ENCODE measurements at places on chromosomes 1 and 21.

DNA sequence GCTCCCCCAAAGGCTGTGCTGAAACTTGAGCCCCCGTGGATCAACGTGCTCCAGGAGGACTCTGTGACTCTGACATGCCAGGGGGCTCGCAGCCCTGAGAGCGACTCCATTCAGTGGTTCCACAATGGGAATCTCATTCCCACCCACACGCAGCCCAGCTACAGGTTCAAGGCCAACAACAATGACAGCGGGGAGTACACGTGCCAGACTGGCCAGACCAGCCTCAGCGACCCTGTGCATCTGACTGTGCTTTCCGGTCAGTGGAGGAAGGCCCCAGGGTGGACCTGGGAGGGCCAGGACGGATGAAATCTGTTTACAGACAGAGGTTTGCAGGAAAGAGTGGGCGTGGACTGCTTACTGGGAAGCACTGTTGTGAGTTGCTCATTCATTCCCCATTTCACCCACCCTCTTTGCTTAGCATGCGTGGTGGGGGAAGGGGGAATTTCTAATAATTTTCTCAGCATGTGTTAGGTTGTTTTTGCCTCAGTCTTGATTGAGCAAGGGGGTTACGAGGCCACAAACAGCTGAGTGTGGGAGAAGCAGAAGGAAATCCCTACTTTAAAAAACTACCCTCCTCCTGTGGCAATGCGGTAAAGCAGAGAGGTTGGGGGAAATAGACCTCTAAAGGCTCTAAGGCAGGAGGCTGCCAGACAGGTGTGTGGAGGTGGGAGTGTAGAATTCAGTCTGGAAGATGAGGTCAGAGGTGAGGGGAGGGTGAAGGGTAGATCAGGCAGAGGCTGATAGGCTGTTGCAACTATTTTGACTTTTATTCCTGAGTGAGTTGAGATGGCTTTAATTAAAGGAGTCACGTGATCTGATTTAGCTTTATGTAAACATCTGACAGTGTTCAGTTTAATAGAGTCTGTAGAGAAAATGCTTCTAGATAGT is 1.3 kb downstream of the FCGR2A start:
- DNase-seq: no peak

GRCh38 chr1:35807614-35808449 is at the start of gene AGO4:
Gene AGO4 (plus strand): TSS chr1:35808016. CDS start chr1:35808417, 401 bp downstream.
- no peak for DNase-seq

GRCh38 chr1:89906088-89906487 is 85.3 kb downstream of the LRRC8D start:
- DNase-seq: no peak

- DNase-seq: peak; percentile 71
Measured at GRCh38 chr1:63592536-63593302, 492 bp upstream of the PGM1 start.

DNA sequence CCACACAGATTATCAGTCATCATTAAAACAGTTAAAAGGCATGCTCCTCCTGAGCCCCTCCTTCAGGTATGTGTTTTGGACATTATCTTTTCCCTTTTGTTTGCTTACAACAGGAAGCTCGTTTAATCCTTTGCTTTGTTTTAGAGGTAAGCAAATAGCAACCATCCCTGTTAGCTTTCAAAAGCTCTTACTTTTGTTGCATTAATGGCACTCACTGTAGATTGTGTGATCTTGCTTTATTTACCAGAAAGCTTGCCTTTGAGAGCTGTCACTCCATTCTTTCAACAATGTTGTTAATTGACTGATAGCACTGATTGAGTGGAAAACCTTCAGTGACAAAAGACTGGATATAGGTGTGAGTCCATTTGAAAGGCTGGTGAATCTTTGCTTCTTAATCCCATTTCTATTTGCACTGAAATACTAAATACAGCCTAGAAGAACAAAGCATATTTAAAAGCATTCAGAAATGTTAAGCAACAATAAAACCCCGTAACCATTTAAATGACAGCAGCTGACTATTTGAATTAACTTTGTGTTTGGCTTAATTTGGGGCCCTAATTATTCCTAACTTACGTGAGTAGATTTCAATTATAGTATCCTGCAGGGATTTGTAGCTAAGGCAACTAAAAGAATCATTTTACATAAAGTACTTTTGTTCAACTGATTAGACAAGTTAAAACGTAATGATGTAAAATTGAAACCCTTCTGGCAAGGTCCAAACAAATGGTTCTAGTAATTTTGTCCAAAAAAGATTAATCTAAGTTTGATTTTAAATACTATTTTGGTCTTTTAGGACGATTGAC is 48.3 kb downstream of the ADGRL2 start:
- DNase-seq: no peak
